ENCODE measurements at places on chromosomes 2 and 18.

- DNase-seq: peak; percentile 96
Observed at GRCh38 chr18:13137670-13138419, 80.7 kb upstream of the LDLRAD4 start.

DNA sequence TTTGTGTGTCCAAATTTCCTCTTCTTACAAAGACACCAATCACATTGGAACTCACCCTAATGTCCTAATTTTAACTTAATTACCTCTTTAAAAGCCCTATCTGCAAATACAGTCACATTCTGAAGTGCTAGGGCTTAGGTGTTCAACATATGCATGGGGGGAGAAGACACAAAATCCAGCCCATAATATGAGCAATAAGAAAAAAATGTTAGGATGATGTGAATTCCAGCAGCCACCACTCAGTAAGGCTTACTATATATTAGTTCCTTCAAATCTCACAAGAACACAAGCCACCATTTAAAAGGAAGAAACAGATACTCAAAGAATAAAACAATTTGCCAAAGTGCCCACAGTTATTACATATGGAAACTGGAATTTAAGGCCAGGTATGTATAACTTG, 285.7 kb downstream of the EPHA4 start:
- no peak for DNase-seq

DNA sequence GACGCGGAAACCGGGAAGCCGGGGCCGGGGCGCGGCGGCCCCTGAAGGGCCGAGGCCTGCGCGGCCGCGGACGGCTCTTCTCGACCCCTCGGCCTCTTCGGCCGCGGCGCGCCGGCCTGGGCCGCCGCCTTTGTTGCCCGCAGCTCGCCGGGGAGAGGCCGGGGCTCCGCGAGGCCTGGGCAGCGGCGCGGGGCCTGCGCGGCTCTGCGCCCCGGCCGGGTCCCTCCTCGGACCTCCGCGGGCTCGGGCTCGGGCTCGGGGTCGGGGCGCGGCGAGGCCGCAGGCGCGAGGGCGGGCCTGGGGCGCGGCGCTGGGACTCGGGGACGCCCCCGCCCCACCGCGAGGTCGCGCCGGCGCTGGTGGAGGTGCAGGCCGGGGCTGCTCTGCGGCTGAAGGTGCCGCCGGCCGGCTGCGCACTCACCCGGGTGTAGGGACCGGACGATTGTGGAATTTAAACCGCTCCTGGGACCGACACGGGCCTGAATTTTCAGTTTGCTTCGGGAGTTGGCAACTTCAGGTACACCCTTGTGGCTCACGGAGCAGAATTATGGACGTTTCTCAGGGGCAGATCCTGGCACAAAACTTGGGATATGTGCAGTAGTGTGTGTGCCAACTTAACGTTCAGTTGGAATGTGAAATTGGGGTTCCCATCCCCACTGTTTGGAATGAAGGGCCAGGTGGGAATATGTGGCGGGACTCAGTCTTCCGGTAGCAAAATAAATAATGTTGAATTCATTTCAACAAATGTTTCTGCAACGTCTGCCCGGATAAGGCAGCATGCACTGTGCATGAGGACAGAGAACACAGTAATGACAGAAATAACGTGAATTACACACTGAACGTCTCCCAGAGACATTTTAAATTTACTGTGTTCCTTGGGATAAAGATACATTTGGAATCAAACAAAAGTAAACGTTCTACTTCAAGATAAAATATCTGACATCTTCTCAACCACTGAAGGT, 787 bp downstream of the SOCS6 start:
- DNase-seq: peak; percentile 42

DNA sequence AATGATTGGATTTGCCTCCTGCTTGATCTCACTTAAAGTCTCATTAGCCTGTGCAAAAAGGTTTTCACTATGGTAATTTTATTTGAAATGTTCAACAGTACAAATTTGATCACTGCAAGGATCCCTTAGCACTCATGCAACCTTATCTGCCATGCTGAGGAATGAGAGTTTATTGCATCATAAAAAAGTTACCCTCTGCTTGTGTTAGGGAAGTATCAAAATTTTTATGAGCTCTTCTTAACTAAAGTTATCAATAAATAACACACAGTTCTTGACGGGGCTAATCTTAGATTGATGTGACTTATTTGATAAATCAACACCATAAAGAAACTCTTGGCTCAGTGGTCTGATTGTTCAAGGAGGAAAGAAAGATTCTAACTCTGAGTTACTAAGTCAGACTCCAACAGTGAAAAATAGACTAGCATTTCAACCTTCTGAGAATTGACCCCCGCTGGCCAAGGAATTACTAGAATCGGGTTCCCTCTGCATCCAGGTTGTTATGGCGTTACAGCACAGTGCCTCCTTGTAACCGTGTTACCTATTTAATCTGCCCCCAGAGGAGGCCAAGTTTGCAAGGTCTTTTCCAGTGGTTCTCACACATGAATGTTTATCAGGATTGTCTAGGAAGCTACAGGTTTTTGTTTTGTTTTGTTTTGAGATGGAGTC, 259.7 kb downstream of the CDCA7 start:
- DNase-seq: no peak

GRCh38 chr18:67261931-67262552, 254.5 kb downstream of the DSEL start:
- no peak for DNase-seq

DNA sequence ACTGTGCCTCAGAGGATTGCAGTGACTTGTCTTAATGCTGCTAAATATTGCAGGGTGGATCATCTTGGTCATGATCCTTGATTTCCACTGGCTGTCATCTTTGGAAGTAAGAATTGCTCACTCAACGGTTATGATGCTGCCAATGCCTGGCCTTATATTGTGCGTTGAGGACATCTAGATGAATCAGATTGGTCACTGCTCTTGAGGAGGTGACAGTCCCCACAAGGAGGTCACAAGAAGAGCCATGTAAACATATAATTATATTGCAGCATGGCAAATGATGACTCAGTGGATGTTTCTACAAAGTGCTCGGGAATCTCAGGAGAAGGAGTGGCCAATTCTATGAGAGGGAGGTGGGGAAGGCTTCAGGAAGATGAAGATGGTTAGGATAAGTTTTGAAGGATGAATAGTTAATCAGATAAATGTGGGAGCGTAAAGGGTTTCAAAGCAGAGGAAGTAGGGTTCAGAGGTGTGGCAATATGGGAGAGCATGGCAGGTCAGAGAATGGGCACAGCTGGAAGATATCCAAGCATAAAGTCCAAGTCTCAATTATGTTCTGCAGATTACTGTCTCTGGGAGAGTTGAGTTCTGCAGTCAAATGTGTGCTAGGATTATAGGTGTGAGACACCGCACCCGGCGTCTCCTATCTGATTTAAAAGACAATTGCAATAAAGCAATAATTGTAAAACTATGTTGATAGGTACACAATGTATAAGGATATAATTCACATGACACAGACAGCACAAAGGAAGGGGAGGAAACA, 21.3 kb upstream of the TMEM131 start:
- peak; percentile 36 for DNase-seq

DNA sequence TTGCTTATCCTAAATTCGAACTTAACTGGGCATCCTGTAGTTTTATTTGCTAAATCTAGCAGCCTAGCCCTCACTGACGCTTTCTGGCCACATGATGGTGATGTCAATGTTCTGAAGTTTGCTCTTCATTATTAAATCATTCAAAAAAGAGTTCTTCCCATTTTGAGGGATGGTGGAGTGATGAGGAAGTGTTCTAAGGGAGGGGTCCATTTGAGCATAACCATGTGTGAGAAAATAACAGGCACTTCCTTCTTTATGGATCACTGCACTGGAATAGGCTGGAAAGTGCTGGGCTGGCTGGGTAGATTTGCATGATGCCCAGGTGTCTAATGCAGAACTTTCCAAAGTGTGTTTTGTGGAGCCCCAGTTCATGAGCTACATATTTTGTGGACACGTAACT, 74.2 kb downstream of the TNFRSF11A start:
- DNase-seq: peak; percentile 72

DNA sequence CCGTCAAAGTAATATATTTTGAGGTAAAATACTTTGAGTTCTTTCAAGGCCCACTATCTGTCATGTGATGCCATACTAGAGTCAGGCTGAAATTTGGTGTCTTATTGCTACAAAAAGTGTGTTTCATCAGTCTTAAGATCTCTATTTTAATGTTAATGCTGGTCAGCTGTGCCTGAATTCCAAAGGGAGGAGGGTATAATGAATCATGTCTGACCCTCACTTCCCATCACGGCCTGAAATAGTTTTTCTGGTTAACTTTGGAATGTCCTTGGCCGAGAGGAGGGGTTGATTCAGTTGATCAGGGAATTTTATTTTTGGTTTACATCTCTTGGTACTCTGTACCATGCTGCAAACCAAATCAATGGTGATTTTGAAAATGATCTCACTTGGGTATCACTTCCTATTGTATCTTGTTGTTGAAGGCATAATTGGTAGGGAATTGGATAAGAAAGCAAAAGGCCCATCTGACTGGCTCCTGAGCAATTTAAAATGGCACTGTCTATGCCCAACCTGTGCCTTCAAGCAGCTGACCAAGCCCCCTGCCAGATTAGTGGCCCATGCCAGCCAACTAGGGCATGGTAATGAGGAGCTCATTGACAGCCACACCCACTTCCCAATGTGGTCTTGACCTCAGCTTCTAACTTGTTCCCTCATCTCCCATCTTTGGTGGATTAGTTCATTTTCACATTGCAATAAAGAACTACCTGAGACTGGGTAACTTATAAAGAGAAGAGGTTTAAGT, 6.1 kb upstream of the SLC35F5 start:
- DNase-seq: no peak

Measured in inflammatory macrophage (primary cell).